ENCODE measurements at places on chromosomes 7 and 10.

DNA sequence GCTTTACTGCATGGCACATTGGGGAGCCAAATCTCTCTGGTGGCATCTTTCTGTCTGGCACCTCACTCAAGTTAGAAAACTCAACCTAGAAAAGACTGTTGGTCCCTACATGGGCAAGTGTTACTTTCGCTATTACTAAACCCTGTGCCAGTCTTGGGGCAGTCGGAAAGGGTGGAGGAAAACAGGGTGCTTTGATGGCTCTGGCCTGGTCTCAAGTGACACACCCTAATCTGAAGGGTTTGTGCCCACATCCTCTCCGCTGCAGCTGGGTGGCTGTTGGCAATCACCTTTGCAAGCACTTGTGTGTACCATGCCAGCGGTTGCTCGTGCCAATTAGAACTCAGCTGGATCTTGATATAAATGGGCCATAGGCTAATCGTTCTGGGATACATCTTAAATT, 159.8 kb upstream of the ITGB1 start:
- no peak for DNase-seq

DNA sequence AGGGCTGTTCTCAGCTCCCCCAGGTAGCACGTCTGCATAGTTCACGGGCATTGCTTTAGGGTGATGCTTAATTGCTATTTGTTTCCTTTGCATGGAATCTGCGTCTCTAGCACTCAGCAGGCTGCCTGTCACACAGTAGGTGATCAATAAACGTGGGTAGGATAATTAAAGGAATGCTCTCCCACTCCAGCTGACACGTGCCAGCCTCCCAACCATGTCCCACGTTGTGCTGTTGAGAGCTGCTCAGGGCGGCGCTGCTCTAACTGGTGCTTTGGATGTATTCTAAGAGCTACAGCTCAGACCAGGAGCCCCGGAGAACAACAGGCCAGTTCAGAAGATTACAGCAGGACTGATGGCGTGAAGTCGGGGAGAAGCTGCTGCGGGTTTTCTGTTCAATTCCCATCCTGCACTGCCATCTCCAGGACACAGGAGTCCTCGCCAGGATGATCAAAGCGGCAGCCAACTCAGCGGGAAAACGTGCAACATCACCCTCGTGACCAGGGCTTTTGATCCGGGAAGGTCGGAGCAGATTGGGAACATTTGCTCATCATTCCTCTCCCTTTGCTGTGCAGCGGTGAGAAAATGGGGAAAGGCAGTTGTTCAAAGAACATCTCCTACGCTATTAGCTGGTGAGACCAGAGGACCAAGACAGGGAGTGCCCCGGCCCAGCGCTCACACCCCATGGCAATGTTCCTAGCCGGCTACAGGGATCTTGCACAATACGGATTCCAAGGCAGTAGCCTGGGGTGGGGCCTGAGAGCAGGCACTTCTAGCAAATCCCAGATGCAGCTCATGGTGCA, 50.5 kb upstream of the FOXK1 start:
- DNase-seq, result peak; percentile 85

DNA sequence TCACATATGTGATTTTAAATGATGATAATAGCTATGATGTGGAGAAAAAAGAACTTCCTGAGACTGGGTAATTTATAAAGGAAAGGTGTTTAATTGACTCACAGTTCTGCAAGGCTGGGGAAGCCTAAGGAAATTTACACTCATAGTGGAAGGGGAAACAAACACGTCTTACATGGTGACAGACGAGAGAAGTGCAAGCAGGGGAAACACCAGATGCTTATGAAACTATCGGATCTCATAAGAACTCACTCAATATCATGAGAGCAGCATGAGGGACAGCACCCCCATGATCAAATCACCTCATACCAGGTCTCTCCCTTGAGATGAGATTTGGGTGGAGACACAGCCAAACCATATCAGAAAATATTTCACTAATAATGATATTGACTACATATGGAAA, 4.1 kb upstream of the LIPN start:
- DNase-seq, result no peak

DNA sequence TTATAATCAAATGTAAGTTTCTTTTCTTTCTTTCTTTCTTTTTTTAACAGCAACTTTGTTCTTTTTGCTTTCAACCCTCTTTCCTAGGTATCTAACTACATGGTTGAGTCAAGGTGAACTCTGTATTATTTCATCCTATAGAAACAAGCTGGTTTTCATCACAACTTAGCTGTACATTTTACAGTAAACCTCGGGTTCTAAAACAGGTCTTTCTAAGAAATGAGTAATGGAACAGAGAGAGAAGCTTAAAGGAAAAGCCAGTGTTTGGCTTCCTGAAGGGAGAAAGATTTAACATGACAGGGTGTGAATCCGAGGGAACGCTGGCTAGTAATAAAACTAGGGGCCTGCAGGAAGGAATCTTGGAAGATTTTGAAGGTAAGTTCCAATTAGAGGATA, 143.4 kb upstream of the ITGB1 start:
- no peak for DNase-seq

DNA sequence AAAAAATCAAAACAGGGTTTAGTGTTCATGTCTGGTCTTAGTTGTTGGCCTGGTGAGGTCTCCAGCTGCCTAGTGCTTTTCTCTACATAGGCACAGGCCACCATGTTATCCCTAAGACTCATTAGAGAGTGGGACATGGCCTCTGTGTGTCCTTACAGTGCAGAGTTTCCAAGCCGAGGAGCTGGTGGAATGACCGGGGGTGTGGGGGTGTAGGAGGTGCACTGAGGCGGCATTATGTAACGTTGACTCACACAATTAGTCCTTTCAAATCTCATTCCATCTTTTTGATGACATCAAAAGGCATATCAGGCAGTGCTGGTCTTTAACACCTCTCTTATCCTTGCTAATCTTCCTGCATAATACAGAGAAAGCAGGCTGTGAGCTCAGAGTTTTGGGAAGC, 71.3 kb downstream of the MTPN start:
- DNase-seq, result no peak

GRCh38 chr7:130844811-130845580, 111.0 kb upstream of the KLF14 start:
- no peak for DNase-seq

- no peak for DNase-seq
Observed at GRCh38 chr10:132667342-132668047, 118.5 kb downstream of the NKX6-2 start.

GRCh38 chr10:31134311-31134952, 102.8 kb upstream of the ZNF438 start:
- DNase-seq, result no peak

DNA sequence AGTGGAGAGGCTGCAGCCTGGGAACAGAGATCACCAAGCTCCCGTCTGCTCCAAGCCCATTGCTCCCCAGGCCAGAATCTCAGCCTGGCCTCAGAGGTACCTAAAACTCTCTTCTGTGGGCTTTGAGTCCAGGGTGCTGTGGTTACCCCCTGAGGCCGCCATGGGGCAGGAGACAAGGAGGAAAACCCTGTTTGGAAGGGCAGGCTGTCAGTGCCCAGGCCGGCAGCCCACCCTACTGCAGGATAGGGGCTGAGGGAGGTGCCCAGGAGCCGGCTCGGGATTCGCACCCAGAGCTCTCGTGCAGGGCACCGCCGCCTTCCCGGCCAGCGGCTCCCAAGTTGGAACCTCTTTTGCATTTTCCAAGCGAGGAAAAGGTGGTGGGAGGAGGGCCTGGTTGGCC, 24.5 kb downstream of the UNCX start:
- no peak for DNase-seq

DNA sequence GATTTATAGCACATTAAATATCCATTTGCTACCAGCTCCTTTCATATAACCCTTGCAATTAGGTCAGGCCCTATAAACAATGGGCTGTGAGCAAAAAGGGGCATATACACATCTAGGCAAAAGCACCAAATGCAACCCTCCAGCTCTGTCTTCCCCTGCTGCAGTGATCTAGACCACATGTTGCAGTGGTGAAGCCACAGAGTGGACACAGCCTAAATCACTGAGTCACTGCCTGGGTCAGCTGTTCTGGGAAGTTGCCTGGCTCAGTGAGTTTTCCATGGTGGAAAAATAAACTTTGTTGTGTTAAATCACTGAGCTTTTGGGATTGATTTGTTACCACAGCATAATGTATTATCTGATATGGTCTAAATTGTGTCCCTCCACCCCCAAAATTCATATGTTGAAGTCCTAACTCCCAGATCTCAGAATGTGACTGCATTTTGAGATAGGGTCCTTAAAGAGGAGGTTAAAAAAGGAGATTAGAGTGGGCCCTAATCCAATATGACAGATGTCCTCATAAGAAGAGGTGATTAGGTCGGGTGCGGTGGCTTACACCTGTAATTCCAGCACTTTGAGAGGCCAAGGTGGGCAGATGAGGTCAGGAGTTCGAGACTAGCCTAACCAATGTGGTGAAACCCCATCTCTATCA, 70.4 kb downstream of the ZFAND4 start:
- no peak for DNase-seq

DNA sequence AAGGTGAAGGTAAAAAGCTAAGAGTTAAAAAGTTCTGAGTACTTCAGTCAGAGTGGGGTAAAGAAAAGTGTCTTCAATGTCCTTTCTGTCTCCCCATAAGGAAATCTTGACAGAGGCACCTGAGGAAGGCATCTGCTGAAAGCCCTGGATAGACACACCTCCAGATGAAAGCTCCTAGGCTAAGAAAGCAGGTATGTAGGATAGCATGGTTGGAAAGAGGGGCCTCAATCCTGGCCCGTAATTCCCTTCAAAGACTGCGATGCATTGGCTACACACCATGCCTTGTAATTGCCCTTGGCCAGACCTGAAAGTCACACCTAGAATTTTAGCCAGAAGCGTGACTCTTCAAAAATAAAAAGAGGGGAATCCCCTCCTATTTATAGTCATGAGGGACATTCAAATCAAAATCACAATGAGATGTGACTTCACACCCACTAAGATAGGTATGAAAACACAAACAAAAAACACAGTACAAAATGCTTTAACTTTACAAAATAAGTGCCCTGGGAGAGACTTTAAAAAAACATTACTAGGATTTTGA, 809.7 kb downstream of the IPMK start:
- DNase-seq, result no peak

GRCh38 chr7:32164341-32164996, 94.3 kb upstream of the PDE1C start:
- DNase-seq, result no peak

DNA sequence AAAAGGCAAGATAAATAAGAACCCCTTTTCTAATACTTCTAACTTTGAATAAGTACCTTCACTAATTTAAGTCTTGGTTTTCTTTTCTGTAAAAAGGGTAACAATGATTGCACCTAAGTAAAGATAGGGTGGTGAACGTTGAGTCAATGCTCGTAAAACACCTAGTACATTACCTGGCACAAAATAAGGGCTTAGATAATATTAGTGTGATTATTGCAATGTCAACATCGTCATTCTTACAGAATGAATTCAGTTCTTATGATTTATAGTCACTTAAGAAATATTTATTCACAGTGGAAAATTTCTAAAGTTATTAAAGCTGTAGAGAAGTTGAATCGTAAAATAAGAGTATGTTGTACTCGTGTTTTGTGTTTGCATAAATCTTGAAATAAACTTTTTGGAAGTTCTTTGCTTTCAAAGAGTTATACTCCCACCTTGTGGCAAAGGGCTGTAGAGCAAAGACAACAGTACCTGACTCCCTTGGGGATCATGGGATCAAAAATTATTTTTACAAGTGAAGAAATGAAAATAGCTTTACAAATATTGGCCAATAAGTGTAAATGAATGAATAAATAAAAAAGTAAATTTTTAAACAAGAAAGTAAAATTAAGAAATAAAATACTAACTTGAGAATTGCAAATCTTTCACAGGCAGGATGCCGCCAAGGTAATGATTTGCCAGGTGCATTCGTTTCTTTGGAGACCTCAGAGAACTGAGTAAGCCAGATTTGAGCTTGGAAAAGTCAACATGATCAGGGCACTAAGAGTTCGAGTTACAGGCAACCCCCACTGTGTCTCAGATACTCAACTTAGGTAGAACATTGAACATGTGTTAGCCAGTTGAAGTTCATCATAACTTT, 285.8 kb upstream of the CACNA2D1 start:
- DNase-seq, result no peak

DNA sequence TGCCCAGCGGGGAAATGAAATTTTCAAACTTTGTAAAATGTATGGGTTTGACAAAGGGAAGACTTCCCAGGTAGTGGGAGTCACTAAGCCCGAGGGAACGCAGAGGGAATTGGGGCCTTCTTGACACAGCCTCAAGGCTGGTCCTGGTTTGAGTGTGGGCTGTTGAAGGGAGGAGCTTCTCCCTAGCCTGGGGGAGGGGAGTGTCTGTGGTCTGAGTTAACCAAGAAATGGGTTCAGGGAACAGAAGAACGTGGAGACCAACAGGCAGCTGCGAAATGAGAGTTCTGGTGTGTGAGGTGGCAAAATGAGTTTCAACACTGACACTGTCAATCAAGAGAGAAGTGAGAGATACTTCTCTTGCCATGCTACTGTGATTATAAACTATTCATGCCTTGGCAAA, 32.7 kb upstream of the BAMBI start:
- no peak for DNase-seq

DNA sequence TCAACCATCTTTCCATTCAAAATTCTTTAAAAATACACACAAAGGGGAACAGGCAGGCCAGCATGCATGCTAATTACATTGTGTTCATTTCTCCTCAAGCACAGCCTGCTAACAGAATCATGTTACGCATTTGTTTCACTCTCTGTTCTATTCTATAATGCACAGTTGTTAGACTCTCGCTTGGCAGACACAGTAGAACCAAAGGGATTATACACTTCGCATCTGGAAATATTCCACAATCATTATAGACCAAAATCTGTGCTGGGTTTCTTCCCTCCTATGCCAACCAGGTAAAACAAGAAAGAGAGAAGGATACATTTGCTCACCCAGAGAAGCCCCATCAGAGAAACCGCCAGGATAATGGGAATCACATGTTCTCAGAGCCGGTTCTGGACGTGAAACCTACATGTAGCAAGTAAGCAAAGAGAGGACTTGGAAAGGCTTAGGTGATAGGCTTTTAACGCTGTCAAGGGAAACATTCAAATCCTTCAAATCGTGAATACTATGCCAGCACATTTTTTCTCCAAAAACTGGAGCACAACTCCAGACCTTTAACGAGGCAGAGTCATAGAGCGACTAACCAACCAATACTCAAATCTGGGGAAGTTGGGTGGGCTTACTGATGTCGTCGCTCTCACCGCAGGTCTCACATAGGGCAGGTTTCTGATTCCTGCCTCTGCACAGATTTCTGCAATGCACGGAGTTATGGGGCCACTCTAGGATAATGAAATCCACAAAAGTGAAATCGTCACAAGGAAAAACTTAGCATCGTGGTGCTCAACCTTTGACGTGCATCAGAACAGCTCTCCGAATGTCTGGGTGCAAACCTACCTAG, 380.5 kb upstream of the AUTS2 start:
- peak; percentile 72 for DNase-seq

DNA sequence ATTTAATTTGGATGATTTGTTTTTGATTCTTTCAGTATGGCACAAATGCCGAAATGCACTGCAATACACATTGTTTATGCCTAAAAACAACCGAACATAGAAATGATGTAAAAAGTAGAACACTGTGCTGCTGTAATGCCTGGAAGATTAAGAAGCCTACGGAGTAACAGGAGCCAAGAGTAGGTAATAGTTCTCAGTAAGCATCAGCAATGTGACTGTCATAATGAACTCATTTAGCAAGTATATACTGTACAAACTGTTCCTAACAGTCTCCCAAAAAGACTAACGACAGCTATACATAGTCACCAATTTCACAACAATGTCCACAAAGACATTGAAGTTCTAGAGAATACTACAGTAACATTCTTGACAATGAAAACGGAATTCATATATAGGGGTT, 19.0 kb upstream of the LAMB4 start:
- no peak for DNase-seq

GRCh38 chr10:5079306-5079830, 14.8 kb upstream of the AKR1C3 start:
- no peak for DNase-seq
